ENCODE measurements at places on chromosomes 4 and X. TPM values are rescaled to one million over a fixed set of nuclear protein-coding genes. Genes with fewer than 3 reads are reported as not detected.

The PTTG2 gene
- 10.7 TPM for total RNA-seq

The STIM2 gene
- 14.3 TPM for total RNA-seq

GRCh38 chr4:6913350-6913905 lies 3.8 kb downstream of the TBC1D14 start:
- H3K4me1 ChIP-seq: peaks cover 48% of the 10 kb centered on the region
- no peak for DNase-seq
- no peaks in the 10 kb centered on the region for H3K36me3 ChIP-seq
- H3K27me3 ChIP-seq: no peaks in the 10 kb centered on the region
- H3K27ac ChIP-seq: no peak overlapping the region

- no peaks in the 10 kb centered on the region for H3K36me3 ChIP-seq
- no peak for DNase-seq
- no peak overlapping the region for H3K27ac ChIP-seq
- H3K4me3 ChIP-seq: no peak overlapping the region
Measured at GRCh38 chr4:134540588-134540987, 339.0 kb upstream of the PABPC4L start.

- H3K27ac ChIP-seq: no peak overlapping the region
- no peaks in the 10 kb centered on the region for H3K36me3 ChIP-seq
- no peaks in the 10 kb centered on the region for H3K27me3 ChIP-seq
- H3K4me1 ChIP-seq: no peaks in the 10 kb centered on the region
- DNase-seq: no peak
Measured at GRCh38 chrX:40953369-40953768, 131.9 kb upstream of the USP9X start.

The GAGE2A gene
- total RNA-seq: not detected

The PAGE2B gene
- not detected for total RNA-seq

DNA sequence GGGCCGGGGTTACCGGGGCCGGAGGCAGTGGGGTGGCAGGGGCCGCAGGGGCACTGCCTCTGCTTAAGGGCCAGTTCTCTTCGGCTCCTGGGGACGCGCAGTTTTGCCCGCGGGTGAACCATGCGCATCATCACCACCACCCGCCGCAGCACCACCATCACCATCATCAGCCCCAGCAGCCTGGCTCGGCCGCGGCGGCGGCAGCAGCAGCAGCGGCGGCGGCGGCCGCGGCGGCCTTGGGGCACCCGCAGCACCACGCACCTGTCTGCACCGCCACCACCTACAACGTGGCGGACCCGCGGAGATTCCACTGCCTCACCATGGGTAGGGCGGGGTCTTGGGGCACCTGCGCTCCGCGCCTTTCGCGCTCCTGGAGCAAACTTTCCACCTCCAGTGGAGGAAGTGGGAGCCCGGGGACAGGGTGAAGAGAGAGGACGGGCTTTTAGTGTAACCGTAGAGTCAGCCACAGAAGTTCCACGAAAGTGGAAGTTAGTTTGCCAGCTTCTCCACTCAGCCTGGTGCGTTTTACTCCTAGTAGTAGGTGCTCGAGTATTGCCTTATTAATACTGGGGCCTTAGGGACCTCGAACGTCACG lies 729 bp downstream of the GSX2 start:
- H3K4me3 ChIP-seq: peak overlapping the region; percentile 71
- no peak for DNase-seq
- no peak overlapping the region for H3K27ac ChIP-seq
- no peaks in the 10 kb centered on the region for H3K27me3 ChIP-seq
- H3K4me1 ChIP-seq: peaks cover 22% of the 10 kb centered on the region

DNA sequence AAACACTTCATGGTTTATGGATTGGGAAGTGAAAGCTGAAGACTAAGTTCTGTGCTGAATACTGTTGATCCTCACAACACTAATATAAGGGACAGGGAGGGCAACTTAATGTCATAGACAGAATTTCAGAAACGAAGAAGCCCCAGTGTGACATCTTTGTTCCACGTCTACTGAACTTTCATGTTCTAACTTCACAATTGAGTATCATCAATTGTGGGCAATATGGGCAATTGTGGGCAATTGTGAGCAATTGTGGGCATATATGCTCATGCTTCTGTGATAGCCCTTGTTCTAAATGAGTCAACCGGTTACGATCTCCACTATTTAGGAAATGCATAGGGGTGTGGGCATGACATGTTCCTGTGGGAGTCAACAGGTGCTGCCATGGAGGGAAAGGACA lies 33.7 kb downstream of the CYBB start:
- H3K27ac ChIP-seq: no peak overlapping the region
- H3K27me3 ChIP-seq: no peaks in the 10 kb centered on the region
- no peaks in the 10 kb centered on the region for H3K4me1 ChIP-seq
- no peak for DNase-seq
- H3K4me3 ChIP-seq: no peak overlapping the region

The ATP7A gene
- total RNA-seq: 18.2 TPM

- no peaks in the 10 kb centered on the region for H3K27me3 ChIP-seq
- H3K4me3 ChIP-seq: no peak overlapping the region
- DNase-seq: no peak
- H3K27ac ChIP-seq: no peak overlapping the region
Measured at GRCh38 chr4:43380093-43380492, 487.6 kb downstream of the GRXCR1 start.

- H3K4me3 ChIP-seq: peak overlapping the region; percentile 11
- no peak for DNase-seq
- no peaks in the 10 kb centered on the region for H3K27me3 ChIP-seq
- H3K36me3 ChIP-seq: no peaks in the 10 kb centered on the region
- H3K4me1 ChIP-seq: no peaks in the 10 kb centered on the region
Measured at GRCh38 chrX:40773809-40774208, 38.5 kb upstream of the MED14 start.

The DCAF4L1 gene
- total RNA-seq: not detected

GRCh38 chr4:174214101-174214878 lies 69.2 kb downstream of the FBXO8 start:
- peaks cover 14% of the 10 kb centered on the region for H3K27me3 ChIP-seq
- DNase-seq: no peak
- H3K36me3 ChIP-seq: no peaks in the 10 kb centered on the region
- peak overlapping the region; percentile 62 for H3K4me3 ChIP-seq

The TACC3 gene
- total RNA-seq: 24.5 TPM

The PRR32 gene
- not detected for total RNA-seq

The CXCL9 gene
- 0.63 TPM for total RNA-seq

DNA sequence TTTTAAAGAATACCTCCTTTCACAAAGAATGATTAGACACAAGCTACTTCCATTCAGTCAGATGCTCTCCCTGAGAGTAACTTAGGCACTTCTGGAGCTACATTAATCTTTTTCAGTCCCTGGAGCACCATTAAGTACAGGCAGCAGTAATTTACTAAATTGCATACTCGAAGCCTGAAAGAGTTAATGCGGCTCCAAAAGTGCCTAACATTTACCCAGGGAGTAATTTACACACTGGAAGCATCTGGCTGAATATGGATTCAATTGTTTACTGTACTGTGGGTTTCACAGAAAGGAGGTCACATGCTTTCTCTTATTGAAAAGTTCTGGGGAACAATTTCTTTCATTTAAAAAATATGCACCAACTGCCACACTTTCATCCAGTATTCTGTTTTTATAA lies 260.8 kb upstream of the TENM3 start:
- H3K27me3 ChIP-seq: no peaks in the 10 kb centered on the region
- H3K27ac ChIP-seq: no peak overlapping the region
- no peaks in the 10 kb centered on the region for H3K4me1 ChIP-seq
- H3K36me3 ChIP-seq: no peaks in the 10 kb centered on the region
- DNase-seq: no peak
- H3K4me3 ChIP-seq: no peak overlapping the region

The PASD1 gene
- not detected for total RNA-seq

The FGF5 gene
- total RNA-seq: not detected

DNA sequence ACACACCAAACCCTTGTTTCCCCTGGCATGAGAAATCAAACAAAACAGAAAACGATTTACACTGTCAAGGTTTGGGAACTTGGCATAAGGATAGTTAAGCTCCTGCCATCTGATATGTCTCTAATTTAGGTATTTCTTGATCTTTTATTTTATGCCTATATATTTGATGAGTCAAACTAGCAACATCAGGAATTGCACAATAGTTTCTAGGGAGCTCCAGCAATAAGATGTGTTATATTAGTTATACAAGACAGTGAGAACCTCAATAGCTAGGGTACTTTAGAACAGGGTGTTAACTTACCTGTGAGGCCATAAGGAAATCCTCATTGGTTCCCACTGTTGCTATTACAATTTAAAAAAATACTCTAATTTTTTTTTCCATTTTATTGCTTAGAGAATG lies 474.2 kb downstream of the GBA3 start:
- H3K36me3 ChIP-seq: no peaks in the 10 kb centered on the region
- H3K4me1 ChIP-seq: no peaks in the 10 kb centered on the region
- no peaks in the 10 kb centered on the region for H3K27me3 ChIP-seq
- no peak for DNase-seq

- H3K4me1 ChIP-seq: no peaks in the 10 kb centered on the region
- H3K27me3 ChIP-seq: no peaks in the 10 kb centered on the region
- H3K4me3 ChIP-seq: no peak overlapping the region
- DNase-seq: peak; percentile 4
Measured at GRCh38 chr4:107862658-107863057, 37.9 kb downstream of the SGMS2 start.

DNA sequence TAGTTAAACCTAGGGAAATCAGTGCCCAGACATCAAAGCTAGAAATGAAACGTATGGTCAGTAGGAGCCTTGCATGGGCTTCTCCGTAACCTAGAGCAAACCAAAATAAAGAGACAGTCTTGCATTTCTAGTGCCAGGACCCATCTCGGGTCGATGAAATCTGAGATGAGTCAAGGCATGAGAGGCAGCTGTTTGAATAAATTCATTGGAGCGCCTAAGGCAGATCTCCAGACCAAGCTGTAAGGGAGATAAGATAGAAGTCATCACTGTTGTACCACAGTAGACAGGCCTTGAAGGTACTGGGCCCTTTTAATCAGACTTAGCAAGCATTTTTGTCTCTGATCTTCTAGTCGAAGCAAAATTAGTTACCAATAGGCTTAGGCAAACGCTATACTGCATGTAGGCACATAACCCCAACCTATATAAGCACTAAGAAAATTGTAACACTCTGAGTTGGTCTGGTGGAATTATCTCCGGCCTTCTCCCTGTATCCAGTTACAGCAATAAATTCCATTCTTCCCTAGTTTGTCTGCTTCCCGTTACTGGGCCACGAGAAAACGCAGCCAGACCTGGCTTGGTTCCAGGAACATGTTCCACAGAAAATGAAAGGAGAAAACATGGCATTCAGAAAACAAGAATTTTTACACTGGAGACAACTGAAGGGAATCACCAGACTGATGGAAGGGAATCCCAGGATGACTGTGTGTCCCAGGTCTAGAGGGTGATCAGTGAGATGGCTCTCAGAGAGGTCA lies 21.1 kb upstream of the PAPSS1 start:
- peaks cover 14% of the 10 kb centered on the region for H3K4me1 ChIP-seq
- no peak overlapping the region for H3K4me3 ChIP-seq
- no peaks in the 10 kb centered on the region for H3K27me3 ChIP-seq
- DNase-seq: no peak
- H3K27ac ChIP-seq: peak overlapping the region; percentile 81

DNA sequence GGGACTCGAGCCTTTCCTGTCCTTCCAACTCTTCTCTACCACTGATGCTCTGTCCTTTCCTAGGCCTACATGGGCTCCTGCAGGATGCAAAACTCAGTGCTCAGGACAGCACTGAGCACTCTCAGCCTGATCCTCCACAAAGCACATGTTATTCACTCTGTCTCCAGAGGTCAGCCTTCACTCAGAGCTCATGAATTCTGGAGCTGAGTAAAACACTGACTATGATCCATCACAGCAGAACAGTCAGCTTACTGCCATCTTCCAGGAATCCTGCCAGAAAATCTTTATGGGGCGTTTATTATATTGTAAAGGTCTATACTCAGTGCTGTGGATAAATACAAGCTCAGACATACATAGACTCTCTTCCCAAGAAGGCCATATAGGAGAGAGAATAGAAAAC lies 121.5 kb upstream of the CPEB2 start:
- no peak for DNase-seq
- H3K27ac ChIP-seq: no peak overlapping the region
- H3K36me3 ChIP-seq: no peaks in the 10 kb centered on the region
- H3K4me1 ChIP-seq: peaks cover 9% of the 10 kb centered on the region
- no peak overlapping the region for H3K4me3 ChIP-seq
- no peaks in the 10 kb centered on the region for H3K27me3 ChIP-seq

DNA sequence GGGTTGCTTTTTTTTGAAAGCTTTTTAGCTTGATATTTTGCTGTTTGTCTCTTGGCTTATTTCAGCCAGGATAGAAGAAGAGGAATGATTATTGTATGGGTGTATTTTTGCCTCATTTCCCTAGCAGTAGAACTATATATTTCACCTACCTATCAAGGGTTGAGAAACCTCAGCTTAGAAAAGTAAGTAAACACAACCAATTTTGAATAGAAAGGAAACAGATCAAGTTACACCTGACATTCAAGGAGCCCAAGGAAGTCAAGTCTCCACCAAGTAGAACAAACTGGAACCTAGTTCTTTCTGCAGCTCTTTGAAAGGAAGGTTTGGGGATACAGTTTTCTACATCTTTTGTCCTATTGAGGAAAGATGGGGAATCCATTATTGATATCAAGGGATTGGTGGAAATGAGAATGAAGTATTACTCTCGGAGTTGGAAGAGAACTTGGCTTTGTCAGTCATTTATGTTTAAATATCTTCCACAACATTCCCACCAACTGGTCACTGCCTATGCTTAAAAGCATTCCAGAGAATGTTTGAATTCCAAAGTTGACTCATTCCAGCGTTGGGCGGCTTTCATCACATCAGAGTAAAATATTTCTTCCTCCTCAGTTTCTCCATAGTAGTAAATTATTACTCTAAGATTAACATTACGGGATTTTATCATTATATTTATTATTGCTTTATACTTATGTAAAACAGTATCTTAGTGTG lies 207.8 kb upstream of the CNKSR2 start:
- H3K27ac ChIP-seq: no peak overlapping the region
- no peaks in the 10 kb centered on the region for H3K36me3 ChIP-seq
- H3K4me1 ChIP-seq: no peaks in the 10 kb centered on the region
- H3K4me3 ChIP-seq: no peak overlapping the region
- no peaks in the 10 kb centered on the region for H3K27me3 ChIP-seq

The SLC49A3 gene
- 26.0 TPM for total RNA-seq

DNA sequence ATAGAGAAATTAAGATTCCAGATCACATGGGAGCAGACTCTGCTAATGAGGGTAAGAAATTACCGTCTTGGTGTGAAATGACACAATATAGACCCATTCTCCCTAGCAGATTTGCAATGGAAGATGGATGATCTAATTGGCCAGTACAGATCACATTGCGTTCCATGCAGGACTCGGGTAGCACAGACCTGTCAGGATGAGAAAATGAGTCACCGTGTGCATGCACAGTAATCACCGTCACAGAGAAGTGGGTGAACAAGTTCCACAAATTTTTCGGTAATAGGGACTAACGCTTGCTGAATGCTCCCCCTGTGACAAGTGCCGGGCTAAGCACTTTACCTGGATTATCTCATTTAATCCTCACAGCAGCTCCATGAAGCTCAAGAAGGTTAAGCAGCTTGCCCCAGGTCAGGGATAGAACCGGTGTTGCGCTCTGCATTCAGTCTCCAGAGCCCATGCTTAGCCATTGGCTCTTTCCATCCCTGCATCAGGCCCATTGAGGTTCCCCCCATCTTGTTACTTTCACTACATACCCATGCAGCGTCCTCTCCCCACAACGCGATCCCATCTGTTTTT lies 375.6 kb downstream of the FBXW7 start:
- no peak overlapping the region for H3K4me3 ChIP-seq
- H3K4me1 ChIP-seq: no peaks in the 10 kb centered on the region
- H3K36me3 ChIP-seq: no peaks in the 10 kb centered on the region
- no peaks in the 10 kb centered on the region for H3K27me3 ChIP-seq
- no peak overlapping the region for H3K27ac ChIP-seq

- H3K27me3 ChIP-seq: no peaks in the 10 kb centered on the region
- no peaks in the 10 kb centered on the region for H3K4me1 ChIP-seq
- no peak overlapping the region for H3K4me3 ChIP-seq
Measured at GRCh38 chr4:26557164-26557563, 26.7 kb upstream of the TBC1D19 start.

Data from thoracic aorta (tissue), 2 donors.